ENCODE measurements at places on chromosomes 12 and 14.

GRCh38 chr12:107296681-107297089, 203.3 kb upstream of the CRY1 start:
- DNase-seq, result no peak

DNA sequence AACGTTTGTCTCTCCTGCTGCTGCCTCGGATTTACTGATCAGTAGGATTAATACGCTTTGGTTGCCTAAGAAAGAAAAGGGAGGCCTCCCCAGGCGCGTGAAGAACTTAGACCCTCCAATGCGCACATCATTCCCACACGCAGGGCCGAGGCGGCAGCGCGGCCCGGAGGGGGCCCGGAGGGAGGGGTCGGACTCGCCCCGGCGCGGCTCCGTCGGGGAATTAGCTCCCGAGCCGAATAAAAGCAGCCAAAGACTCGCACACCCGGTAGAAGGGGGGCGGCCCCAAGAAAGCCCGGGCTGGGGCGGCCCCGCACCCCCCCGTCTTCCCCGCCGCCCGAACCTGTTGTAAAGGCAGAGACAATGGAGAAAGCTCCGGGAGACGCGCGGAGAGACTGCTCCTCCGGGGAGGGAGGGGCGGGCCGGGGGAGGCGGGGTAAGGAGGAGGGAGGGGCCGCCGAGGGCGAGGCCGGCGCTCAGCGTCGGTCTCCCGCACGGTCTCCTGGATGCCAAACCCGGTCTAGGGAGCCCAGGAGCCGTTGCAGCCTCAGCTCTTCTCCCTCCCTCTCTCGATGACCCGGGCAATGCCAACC, at the start of gene NELL2:
Gene NELL2 (minus strand): TSS at position 362 of the 590 bp plus-strand sequence. CDS start 446 bp downstream, outside the sequence.
- peak; percentile 41 for DNase-seq

GRCh38 chr14:50354527-50354926, 42.2 kb downstream of the CDKL1 start:
- no peak for DNase-seq

- no peak for DNase-seq
Observed at GRCh38 chr12:67937822-67938221, 51.4 kb upstream of the IFNG-AS1 start.

All from C1 segment of cervical spinal cord (tissue), 14 donors.